ENCODE measurements at places on chromosomes 2 and 18.

DNA sequence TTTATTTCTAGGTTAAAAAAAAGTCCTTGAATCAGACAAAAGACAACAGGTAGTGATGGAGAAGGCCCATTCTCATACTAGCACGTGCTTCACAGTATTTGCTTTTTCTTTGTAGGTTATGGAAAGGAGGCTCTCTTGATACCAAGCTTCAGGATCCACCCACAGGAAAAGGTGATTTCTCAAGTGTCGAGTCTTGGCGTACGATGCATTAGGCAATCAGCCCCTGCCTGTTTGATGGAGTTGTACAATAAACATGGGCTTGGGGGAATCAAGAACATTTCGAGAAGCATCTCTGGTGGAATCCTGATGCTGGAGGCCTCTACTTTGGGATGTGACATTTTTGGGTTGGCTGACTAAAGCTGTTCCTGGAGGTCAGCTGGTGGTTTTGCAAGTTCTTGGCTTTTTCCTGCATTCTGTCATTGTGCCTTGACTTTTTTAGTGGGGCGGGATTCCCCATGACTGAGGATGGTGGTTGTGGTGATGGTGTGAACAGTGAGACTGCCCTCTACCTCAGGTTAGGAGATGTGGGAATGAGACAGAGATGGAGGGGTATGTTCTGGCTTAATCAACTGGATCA, 231.5 kb upstream of the SPRED2 start:
- DNase-seq = no peak

DNA sequence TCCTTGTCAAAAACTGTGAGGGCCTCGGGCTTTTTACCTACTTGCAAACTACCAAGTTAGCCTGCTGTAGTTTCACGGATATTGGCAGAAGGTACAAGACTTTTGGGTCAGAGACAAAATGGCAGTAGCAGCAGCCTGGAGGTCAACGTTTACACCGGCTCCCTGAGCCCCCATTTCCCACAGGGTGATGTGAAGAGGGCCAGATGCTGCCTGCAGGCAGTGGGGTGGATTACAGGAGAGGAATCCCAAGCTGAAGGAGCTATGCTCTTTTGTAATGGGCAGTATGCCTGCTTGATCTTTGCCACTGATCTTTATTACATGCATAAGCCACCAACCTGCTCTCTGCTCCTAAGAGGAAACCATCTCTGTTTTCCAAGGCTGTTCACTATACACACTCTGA, 29.5 kb upstream of the SP5 start:
- no peak for DNase-seq

- DNase-seq = no peak
Observed at GRCh38 chr2:104826016-104826415, 27.9 kb upstream of the POU3F3 start.

- DNase-seq = no peak
Observed at GRCh38 chr2:150472511-150472899, 15.0 kb downstream of the RND3 start.

- no peak for DNase-seq
Observed at GRCh38 chr18:6054256-6054842, 159.0 kb upstream of the TMEM200C start.

DNA sequence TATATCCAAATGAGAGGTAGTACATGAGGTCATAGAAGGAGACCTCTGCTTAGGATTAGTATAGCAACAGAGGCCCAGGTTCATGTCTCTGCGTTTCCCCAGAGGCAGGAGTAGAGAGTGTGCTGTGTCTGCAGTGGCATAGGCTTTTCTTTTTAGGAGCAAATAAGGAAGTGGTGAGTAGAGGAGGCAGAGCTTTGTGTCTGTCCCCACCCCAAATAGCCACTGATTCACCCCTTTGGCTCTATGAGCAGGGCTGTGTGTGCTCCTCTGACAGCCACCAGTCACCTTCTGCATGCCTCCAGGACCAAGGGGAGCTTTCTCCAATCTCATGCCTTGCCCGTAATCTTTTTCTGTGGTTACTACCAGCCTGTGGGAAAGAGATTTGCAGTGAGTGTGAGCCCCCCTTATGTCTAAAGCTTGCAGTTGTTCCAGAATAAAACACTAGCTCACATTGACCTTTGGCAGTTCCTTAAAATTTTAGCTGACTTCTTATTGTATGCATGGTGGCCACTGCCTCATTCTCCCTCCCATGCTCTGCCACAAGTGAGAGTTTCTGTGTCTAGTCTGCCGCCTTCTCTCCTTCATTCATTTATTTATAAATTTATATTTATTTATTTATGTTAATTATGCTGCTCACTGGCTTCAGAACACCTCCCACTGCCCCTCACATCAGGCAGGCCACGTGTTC, 23.5 kb upstream of the ELAC1 start:
- DNase-seq = no peak

DNA sequence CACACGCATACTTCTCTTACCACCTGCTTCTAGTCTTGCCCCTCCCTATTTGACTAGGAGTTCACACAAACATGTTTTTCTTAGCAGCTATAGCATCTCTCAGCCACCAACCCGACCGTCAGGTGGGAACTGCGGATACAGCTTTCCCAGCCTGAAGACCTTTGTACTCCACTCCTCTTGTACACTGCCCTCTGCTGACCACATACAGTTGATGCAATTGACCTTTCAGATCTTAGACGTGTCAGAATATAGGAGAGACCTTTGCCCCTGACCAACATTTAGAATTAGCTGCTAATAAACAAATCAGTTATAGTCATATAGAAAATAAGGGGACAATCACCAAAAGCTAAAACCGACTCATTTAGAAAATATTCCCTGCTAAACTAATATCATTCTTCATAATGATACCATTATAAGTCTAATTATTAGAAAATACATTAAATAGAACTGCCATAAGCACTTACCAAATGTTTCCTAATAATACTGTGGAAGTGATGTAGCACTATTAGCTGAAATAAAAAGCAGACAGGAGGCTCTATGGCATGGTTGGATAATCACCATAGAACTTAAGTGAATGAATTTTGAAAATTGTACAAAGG, 208.4 kb downstream of the RAD51AP2 start:
- DNase-seq = no peak

- DNase-seq = no peak
Observed at GRCh38 chr2:39437522-39438296, 624 bp upstream of the MAP4K3 start.

GRCh38 chr2:61454383-61454782, 16.5 kb downstream of the USP34 start:
- no peak for DNase-seq

DNA sequence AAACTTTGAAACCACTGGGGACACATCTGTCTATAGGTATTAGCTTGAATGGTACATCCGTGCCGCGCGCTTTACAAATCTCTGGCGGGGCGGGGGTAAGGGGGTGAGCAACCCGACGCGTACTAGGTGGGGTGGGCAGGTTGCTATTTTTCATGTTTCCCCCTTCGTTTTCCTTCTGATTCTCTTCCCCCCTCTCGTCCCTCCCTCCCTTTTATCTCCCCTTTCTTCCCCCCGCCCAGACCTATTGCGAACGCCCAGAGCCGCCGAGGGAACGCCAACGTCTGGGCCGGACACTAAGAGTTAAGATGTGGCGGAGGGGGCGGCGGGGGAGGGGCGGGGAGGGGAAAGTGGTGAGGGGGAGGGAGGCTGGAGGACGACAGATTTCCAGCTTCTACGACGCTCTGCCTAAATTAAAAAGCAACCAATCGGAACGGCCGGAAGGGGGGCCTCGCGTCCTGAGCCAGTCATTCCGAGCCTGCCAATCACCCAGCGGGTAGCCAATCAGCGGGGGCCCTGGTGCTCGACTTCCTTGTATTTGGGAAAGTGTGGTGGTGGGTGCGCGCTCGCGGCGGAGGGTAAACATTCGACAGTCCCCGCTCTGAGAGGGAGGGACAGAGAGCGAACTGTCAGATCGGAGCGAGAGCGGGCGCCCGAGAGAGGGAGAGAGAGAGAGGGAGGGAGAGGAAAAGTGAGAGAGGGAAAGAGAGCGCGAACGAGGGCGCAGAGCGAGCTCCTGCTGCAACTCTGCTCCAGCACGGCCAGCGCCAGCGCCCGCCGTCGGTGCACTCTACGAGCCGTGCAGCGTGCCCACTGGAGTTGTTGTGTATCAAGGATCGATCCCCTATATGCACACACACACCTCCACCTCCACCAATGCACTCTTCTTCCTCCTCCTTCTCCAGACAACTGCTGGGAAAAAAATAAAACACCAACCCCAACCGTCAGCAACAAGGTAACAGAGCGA, at the start of gene POU3F3:
Gene POU3F3 (plus strand): TSS at position 582 of the 964 bp plus-strand sequence. CDS start 1,396 bp downstream, outside the sequence.
- DNase-seq = no peak

GRCh38 chr18:13581496-13582177, 144.7 kb downstream of the FAM210A start:
- DNase-seq = no peak

DNA sequence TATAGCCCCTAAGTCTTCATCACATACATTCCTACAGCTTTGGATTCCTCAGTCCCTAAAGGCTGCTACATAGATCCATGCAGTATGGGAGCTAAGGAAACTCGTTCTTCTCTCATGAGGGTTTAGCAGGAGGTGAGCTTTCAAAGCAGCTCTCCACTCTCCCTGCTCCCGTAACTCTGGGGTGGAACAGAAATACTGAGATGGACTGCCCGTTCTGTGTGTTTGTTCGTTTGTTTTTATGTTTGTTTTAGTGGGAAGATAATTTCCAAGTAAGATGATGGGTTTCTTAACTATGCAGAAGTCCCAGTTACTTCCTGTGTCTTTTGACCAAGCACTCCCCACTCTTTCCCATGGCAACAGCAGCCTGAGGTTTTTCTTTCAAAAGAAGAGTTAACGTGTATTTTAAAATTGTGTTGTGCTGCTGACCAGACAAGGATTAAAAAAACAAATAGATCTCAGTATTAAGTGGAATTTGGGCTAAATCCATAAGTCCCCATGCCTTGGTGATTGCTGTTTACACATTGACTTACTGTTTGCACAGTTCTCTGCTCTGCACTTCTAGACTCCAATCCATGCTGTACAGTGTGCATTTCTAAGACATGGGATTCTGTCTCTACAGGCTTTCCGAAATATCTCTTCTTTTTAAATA, 156.4 kb upstream of the SH3BP4 start:
- DNase-seq = no peak

DNA sequence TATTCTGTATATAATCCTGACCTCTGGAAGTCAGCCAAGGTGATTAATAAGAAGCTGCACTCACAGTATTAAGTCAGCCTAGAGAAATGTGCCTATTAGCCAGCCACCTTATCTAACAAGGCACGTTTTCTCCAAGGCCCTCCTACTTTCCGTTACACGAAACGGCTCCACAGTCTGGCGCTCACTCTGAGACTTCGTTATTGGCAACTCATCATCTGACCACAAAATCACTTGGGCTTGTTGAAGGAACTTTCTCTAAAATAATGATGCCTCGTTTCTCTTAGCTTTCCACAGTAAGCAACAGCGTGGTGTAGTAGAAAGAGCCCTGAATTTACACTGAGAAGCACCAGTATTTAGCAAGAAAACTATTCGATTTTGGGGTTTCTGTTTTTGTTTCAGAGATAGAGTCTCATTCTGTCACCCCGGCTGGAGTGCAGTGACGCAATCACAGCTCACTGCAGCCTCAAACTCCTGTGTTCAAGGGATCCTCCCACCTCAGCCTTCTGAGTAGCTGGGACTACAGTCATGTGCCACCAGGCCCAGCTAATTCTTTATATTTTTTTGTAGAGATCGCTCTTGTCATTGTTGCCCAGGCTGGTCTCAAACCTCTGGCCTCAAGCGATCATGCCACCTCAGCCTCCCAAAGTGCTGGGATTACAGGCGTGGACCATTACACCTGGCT, 53.6 kb upstream of the SLC14A1 start:
- no peak for DNase-seq

DNA sequence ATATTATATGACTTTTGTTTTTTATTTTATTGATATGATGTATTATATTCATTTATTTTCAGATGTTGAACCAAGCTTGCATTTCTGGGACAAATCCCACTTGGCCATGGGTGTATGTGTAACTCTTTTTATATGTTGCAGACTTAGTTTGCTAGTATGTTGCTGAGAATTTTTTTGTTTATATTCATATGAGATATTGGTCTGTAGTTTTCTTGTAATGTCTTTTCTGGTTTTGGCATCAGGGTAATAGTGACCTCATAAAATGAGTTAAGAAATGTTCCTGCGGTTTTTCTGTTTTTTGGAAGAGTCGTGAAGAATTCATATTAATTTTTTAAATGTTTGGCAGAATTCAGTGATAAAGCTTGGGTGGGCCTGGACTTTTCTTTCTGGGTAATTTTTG, 88.7 kb downstream of the ASB1 start:
- DNase-seq = no peak

DNA sequence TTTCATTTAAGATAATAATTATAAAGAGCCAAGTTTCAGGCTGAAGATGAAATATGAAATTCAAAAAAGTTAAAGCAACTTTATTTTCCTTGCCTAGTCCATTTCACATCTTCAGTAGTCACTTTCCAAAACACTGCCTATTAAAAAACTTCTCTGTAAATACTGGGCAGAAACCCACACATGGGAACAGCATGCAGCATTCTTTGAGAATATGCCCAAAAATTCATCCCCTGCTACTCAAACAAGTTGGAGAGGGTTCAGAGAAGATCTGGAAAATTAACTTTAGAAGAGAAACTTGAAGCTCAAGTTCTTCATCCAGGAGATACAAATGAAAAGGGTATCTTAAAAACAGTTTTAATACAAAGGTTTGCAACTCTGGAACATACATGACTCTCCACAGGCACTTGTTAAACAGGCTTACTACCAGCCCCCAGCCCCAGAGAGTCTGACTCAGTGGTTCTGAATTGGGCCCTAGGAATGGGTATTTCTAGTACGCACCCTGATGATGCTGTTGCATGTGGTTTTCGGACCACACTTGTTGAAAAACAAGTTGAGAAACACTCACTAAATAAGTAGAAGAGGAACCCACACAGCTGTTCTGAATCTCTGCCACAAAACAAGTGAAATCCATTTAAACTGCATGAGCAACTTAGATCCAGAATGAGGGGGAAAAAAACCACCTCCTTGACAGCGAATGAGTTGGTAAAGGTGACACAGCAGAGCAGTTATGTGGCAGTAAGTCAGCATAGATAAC, 329.1 kb downstream of the SATB2 start:
- no peak for DNase-seq

GRCh38 chr18:44080054-44080453, 600.6 kb upstream of the SETBP1 start:
- DNase-seq = no peak

DNA sequence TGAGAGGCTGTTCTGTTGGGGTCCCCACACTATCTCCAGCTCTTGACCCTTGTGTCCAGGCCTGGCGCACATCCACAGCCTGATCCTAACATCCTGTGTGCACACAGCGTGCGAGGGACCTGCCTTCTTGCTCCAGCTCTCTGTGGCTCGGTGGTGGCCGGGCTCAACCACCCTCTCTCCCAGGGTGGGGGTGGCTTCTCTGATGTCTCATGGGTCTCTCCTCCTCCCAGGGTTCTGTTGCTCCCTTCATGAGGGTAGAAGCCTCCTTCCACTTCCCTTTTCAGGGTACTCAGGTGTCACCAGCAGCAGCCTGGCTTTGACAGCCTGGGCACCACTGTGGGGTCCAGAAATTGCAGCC, 196.9 kb upstream of the RAB6C start:
- no peak for DNase-seq

DNA sequence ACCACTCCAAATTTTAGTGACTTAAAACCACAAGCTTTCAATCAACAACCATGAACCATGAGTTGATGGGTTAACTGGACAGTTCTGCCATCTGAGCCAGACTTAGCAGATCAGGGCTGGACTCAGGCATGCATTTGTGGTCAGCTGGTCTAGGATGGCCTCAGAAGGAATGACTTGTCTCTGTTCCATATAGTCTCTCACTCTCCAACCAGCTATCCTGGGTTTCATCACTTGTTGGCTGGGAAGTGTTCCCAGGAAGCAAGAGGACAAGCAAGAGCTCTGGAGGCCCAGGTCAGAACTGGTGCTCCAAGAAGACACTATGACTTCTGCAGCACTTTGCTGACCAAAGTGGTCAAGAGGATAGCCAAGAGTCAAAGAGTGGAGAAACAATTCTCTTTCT, 17.5 kb upstream of the MAP3K20 start:
- DNase-seq = no peak

- no peak for DNase-seq
Observed at GRCh38 chr2:74414441-74414840, 7.0 kb downstream of the C2orf81 start.

All from stimulated activated CD4-positive, alpha-beta T cell treated with anti-CD3 and anti-CD28 coated beads, Interleukin-4, amount 100 ng/mL, for 48 hours (primary cell).